ENCODE measurements at places on chromosomes 3 and 15.

DNA sequence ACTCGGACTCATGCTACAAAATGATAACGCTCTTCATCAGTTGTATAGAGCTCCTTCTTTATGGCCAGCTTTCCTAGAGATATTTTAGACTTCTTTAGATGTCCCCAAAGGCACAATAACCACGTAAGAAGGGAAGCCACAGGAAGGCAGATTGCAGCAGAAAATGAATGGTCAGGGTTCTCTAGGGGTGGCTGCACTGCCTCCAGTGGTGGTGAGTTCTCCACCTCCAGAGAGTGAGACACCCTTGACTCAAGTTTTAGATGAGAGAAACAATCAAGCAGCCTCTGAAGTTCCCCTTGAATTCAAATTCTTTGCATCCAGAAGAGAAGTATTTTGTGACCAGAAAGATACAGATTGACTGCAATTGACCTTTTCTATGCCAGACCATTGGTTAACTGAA, 191.5 kb downstream of the TP63 start:
- no peak for DNase-seq

DNA sequence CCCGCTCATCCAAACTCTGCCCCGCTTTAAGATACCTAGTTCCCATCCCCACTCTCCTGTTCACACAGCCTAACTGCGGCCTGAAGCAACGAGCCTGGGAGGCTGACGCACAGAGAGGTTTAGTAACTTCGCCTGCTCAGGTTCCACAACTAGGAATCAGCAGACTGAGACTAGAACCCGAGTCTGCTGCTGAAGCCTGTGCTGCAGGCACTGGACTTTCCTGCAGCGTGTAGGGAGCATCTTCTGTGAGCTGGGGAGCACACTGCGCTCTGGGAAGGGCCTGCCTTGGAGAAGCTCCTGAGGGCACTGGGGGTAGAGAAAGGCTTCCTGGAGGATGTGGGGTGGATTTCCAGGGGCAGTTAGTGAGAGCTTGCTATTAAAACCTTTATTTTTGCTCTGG, 4.8 kb upstream of the MAP6D1 start:
- no peak for DNase-seq

DNA sequence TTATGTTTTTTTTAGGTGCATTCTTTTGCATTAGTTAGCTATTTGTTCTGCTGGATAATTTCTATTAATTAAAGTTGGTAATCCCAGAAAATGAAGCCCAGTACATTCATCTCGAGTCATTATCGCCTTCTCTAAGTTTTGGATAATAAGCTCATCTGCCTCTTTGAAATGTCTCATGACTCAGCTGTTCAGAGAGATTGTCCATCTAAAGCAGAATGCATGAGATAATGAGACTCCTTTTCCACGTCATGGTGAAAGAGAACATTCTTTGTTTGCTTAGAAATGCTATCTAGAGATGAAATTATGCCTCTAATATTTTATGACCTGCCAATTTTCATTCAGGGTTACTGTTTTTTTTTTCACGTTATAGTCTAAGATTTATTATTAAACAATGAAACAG, 374.7 kb upstream of the GOLIM4 start:
- no peak for DNase-seq

DNA sequence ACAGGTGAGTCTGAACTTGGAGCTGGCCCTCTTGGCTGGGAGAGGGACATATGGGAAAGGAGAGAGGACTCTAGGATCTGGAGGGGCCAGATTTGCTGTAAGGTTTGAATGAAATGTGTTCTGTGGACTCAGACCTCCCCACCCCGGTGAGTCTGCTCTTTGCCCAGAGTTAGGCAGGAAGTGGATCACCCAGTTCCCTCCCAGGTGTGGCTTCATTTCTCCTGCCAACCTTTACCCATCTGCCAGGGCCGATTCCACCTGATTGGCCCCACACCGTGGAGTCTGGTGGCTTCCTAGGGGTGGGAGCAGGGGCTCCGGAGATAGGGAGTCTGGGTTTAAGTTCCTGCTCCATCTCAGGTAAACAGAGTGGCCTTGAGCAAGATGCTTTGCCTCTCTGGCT, 25.5 kb downstream of the CD276 start:
- DNase-seq, result no peak

DNA sequence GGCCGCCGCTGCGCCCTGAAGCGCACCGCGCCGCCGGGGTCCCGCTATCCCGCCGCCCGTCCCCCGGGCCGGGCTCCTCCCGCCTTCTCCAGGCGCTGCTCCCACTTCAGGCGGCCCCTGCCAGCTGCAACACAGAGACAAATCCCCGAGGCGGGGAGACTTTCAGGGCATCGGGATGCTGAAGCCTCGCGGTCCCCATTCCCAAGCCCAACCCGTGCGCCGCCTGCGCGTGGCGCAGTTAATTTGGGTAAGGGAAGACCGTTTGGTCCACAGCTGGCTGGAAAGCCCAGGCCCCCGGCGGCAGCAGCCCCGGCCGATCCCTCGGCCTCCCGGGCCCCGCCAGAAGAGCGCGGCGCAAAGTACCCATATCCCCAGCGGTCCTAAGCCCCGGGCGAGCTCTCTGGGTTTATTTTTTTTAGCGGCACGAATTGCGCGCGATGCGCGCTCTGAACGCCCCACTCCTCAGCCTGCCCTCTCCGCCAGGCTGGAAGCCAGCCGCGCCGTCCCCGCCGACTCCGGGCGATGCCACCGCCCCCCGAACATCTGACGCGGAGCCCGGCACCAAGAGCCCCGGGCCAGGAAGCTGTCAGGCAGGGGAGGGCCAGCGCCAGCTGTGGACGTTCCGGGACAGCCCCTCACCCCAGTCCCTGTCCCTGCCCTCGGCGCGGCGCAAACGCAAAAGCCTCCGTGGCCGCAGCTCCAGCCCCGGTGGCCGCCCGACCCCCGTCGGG, 517 bp downstream of the FBN1 start:
- DNase-seq, result no peak

DNA sequence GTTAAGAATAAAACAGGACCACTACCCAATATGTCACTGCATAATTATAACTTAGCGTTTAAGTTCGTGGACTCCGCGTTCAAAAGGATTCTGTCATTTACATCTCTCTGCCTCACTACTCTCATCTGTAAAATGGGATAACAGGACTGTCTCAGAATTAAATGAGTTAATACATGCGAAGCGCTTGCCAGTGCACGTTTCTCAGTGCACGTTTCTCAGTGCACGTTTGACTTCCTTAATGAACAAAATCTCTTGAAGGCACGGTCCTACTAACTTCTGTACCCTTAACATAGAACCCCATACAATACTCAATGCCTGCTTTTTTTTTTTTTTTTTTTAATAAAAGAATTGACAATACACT, 499 bp downstream of the RABL3 start:
- DNase-seq, result no peak

DNA sequence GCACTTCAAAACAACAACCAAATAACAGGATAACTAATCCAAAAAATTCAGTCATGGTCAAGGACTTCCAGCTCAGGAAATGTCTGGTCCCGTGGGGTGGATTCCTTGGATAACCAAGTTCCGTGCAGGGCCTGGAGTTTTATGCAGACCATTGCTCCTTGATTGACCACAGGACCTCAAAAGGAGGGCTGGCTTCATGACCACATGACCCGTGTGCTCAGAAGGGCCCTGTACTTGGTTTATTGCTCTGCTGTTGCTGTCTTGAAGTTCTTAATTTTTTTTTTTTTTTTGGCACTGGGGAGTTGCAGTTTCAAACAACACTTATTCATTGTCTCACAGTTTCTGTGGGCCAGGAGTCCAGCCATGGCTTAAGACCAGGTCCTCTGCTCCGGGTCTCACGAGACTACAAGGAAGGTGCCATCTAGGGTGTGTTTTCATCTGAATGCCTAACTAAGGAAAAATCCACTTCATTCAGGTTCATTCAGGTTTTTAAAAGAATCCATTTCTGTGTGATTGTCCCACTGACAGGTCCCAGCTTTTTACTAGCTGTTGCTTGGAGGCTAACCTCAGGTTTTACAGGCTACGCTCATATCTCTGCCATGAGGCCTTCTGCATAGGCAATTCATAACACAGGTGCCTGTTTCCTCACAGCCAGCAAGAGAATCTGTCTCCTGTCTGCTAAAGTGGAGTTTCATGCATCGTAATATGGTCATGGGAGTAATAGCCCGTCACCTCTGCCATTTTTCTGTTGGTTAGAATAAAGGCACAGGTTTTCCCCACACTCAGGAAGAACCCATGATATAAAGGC, 65.3 kb downstream of the FLNB start:
- no peak for DNase-seq

DNA sequence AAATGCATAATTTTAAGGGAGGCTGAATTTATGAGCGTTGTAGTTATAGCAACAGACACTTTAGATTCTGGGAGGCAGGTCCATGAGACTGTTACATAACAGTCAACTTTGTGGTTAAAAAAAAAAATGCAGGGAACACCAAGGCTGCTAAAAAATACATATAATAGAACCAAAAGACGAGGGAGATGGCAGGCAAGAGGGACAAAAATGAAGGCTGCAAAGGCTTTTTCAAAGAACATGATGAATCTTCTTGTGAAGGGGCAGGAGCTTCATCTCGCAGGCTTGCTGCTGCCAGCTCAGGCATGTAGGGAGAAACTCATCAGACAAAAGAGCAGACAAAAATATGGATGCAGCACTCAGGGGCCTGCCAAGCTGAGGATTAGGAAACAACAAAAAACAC, 243.9 kb downstream of the SHQ1 start:
- no peak for DNase-seq

- DNase-seq, result no peak
These were observed 11.1 kb downstream of the ADAMTS17 start for GRCh38 chr15:100330629-100331215.

GRCh38 chr3:163951397-163951987, 1126.8 kb downstream of the SI start:
- no peak for DNase-seq

DNA sequence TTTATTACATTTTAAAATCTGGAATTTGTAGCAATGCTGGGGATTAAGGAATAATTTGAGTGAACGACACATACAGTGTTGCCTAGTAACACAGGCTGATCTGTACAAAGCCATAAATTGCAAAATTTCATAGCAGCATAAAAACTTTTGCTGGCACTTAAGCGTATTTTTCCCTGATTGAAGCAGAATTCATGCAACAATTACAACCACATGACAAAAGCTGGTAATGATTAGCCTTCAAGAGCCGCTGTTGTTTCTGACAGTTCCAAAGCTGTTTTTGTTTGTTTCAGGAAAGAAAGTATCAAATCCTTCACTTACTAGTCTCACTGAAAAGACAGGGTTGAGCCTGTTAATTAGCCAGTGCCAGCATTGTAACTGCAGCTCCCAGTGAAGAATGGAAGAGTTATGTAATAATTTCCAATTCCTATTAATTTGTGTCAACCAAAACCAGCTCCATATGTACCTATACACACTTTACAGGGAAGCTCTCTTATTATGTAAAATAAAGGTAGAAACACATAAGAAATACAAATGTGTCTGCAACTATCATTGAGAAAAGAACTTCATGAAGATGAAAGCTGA, 60.7 kb downstream of the AGTR1 start:
- no peak for DNase-seq

- DNase-seq, result no peak
These were observed 757 bp downstream of the VWA5B2 start for GRCh38 chr3:184230081-184230602.
